ENCODE measurements at places on chromosomes 6 and 20. TPM values are rescaled to one million over a fixed set of nuclear protein-coding genes. Genes with fewer than 3 reads are reported as not detected.

The EDN3 gene
- total RNA-seq: 1.2 TPM

The FAXC gene
- 48.4 TPM for total RNA-seq

The MLIP gene
- 0.54 TPM for total RNA-seq

The CTSA gene
- 53.7 TPM for total RNA-seq

The IL20RA gene
- 2.5 TPM for total RNA-seq

The ALDH8A1 gene
- 21.8 TPM for total RNA-seq

The SLC52A3 gene
- 0.67 TPM for total RNA-seq

All from gastroesophageal sphincter (tissue), 4 donors.